AML-193 (cell line): ENCODE measurements at places on chromosomes 4 and X.

DNA sequence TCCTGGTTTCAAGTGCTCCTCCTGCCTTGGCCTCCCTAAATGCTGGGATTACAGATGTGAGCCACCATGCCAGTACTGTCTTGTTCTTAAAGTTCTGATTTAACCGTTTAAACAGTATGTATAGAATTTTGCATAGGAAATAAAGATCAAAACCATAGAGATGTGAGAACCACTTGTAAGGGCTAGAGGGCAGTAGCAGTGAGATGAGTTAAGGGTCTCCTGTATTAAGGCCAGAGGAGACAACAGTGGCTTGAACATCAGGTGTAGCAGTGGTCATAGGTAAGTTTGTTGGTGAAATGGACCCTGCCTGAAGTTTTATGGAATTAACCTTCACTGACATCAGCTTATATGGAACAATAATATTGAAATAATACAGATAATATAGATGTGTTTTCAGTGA is 155.7 kb downstream of the SLC4A4 start:
- no peak for DNase-seq

DNA sequence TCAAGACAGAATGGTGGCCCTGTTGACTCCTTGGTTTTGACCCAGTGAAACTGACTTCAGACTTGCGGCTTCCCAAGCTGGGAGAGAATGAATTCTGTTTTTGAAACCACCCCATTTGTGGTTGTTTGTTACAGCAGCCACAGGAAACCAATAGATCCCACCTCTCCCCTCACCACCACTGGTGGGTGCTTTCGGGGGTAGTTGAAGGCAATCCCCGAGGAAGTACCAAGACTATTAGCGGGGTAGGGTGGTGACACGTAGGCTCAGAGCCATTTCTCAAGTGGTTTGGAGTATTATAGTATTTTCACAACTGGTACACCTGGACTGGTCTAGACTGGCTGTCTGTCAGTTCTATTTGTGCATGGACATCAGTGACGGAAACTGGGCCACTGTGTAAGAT is 189.1 kb upstream of the RBPJ start:
- no peak for DNase-seq

- no peak for DNase-seq
Measured at GRCh38 chr4:163967263-163967662, 472.8 kb downstream of the TMA16 start.

DNA sequence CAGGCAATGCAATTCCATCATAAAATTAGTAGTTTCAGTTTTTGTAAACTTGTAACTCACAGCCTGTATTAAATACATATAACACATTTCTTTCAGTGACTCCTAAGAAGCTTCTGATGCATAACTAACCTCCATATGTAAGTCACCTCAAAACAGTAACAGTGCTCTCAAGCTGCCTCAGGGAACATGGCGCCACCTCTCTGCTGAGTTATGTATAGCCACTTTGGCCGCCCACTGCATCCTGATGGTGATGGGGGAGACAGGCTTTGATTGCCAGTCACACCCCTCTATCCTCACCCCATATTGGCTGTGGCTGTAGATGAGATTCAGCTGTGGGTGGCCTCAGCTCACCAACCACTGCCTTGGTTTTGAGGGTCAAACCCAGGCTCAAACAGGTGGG is 54.3 kb downstream of the LRBA start:
- DNase-seq: peak; percentile 60

- no peak for DNase-seq
Measured at GRCh38 chr4:24800325-24800895, 5.0 kb downstream of the SOD3 start.

DNA sequence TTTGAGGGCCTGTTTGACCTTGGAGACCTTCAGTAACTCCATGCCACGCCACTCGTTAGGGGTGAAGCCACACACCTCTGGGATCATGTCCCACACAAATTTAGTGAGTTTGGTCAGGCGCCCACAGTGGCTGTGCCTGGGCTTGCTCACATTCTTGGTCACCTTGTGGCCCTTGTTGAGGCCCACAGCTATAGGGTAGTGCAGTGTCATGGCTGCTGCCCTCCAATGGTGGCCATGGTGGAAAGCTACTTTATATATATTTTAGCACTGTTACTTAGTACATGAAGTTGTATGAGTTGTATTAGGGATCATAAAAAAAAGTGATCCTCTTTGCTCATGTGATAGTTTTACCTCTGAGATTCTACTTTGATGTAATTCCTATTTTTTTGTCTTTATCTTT is 985 bp upstream of the CXCL11 start:
- DNase-seq: no peak

- DNase-seq: no peak
Measured at GRCh38 chr4:119165767-119166166, 30.1 kb downstream of the MYOZ2 start.

DNA sequence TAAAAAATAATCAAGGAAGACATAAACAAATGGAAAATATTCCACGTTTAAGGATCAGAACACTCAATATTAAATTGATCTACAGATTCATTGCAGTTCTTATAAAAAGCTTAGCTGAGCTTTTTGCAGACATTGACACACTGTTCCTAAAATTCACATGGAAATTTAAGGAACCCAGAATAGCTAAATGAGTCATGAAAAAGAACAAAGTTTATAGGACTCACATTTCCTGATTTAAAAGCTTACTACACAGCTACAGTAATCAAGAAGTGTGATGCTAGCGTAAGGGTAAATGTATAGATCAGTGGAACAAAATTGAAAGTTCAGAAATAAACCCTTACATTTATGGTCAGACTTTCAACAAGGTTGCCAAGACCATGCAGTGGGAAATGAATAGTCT is 33.1 kb downstream of the NSUN7 start:
- DNase-seq: no peak

DNA sequence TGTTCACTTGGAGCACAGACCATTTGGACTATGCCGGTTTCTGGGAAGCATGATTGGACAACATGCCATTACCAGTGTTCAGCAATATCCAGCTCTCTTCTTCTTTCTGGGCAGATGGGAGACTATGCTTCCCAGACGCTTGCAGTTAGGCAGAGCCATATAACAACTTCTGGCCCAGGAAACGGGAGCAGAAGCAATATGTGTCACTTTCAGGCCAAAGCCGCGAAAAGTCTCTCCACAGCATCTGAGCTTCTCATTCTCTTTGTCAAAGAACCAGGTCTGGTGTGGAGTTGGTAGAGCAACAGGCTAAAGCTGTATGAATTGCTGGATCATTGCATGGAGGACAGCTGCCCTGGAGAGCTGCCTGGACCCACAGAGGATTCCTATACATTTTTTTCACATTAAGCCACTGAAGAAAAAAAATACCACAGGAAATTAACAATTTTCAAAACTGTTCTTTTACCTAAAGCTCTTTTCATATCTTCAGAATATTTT is 131.4 kb upstream of the FRG1 start:
- DNase-seq: no peak

GRCh38 chrX:21725496-21725895 is 32.4 kb downstream of the SMPX start:
- no peak for DNase-seq

DNA sequence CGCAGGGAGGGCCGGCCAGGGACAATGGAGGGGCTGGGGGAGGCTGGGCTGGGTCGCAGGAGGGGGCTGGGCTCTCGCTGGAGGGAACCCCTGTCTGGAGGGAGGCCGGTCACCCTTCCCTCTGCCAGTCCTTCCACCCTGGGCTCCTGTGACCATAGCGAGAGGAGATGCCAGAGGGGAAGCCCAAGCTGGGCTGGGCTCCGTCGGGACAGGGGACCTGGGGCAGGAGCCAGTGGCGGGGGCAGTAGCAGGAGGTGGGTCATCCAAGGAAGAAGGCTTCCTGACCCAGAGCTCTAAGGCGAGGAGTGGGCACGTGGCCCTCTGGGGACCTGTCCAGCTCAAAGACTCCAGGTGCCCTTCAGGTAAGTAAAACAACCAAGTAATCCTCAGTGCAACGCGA is 16.9 kb downstream of the CTAG1B start:
- no peak for DNase-seq

- DNase-seq: no peak
Measured at GRCh38 chrX:38431525-38431924, 79.1 kb downstream of the OTC start.

DNA sequence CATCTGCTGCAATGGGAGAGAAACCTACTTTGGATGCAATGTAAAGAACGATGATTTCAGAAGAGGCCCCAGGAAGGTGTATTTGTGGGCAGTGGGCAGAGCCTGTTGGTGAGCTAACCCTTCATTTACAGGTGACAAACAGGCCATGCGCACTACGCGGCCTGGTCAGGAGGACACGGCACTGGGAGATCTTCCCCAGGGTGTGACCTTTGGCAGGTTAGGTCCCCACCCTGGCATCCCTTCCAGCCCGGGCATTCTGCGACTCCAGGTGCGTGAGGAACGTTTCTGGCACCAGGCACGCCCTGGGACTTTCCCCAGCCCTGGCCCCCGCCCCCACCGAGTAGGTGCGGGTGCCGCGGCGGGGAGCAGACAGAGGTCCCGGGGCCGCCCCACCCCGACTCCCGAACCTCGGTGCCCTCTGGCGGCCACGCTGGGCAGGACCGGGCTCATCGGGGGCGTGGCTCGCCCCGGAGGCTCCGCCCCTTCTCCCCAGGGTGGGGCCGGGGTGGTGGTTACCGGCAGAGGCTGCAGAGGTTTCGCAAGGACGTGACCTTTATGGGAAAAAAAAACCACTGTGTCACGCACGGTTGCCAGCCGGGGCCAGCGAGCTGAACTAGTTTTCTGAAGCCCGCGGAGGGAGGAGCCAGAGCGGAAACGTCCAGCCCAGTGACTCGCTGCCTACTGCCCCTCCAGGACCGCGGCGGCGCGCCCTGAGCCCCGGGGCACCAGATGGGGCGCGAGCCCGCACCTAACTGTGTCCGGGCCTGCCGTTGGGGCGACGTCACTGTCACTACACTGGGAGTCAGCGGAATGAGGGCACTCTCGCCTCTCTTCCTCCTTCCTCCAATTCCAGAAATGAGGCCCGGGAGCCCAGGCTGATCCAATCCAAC is 5.0 kb upstream of the NYX start:
- DNase-seq: peak; percentile 85

DNA sequence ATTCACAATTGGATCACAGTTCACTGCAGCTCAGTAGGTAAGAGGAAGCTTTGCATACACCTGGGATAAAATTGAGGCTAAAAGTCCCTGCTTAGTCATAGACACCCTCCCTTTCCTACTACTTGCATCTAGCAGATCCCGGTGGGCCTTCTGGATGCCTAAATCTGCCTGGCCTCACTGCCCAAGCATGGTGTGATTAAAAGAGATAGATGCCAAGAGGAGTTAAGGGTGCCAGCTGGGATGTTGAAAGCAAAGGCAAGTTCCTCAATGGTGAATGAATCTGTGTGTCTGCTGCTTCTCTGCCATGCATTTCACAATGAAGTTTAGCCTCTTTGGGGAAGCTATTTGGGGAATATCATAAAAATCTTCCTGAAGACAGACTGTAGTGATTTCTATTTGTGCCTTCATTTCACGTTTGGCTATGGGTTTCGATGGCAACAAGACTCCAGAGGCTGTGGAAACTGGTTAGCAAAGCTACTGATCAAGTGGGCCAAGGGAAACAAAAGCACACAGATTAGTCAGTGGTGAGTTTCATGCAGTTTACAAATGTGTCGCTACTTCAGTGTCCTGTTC is 534.0 kb downstream of the ANKRD50 start:
- no peak for DNase-seq

GRCh38 chr4:143397335-143397734 is 60.7 kb downstream of the GAB1 start:
- no peak for DNase-seq

DNA sequence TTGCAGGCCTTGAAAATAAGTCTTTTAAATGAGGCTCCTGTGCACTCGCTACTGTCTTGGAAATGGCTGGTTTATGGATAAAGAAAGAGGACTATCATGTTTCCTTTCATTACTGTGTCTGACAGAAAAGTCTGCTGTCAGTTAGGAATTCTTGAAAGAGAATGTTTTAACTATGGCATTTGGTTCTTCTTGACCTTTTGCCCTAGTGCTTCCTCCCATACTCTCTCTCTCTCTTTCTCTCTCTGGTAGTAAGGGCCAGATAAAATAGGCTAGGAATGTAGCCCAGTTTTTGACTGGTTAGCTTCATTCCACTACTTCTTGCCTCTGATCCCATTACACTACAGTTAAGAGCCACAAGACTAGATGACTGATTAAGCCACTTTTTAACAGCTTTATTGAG is 29.8 kb downstream of the YY2 start:
- no peak for DNase-seq

DNA sequence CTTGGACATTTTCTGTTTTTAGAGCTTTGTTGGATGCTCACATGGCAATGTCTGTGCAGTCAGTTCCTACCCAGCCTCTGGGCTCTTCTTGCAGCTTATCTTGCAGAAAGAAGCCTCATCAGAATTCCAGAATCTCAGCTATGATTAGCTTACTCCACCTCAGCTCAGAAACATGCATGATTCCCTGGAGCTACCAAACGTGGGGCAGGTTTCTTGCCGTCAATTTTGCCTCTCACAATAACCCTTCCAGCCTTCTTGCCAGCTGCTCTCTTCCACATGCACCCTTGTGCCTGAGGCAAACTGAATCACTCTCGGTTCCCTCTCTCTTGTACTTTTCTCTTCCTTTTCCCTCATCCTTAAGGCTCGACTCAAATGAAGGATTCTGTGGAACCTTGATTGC is 141.4 kb downstream of the PTTG2 start:
- no peak for DNase-seq

DNA sequence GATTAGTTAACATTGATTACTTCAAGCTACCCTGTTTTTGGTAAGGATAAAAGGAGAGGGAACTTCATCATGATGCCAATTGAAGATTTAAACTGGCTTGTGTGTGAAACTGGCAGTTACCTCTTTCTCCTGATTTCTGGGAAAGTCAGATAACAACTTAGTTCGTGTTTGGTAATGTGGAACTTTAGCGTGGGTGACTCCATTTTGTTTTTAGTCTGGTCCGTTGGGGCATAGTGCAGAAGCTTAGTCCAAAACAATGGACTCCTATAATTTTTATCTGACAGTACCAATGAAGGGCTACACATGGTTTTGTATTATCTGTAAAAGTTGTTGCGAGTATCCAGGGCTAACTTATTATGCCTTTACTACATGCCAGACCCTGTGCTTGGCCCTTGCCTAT is 294.9 kb downstream of the GUCY2F start:
- DNase-seq: no peak

GRCh38 chr4:56250776-56251175 is 136.5 kb downstream of the AASDH start:
- DNase-seq: no peak

GRCh38 chr4:152360045-152360410 is 175.9 kb downstream of the FBXW7 start:
- DNase-seq: no peak

DNA sequence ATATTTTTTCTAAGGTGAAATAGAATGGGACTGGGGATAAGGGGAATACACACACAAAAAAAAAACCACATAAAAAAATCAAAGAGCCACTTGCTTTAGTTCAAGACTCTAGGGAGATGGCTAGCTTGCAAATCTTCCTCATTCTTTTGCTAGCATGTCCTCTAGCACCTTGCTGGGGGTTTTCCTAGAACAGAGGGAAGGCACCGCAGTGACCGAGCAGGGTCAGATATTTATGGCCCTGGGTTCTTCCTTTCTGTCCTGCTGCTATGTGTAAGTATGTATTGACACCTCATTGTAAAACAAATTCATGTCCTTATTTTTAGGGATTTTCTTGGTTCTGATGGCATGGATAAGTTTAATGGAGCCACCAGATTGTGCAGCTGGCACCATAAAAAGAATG is 81.2 kb downstream of the SHISA3 start:
- no peak for DNase-seq
